Right lung (tissue), 10 donors: ENCODE measurements at places on chromosomes 7 and 10. TPM values are rescaled to one million over a fixed set of nuclear protein-coding genes. Genes with fewer than 3 reads are reported as not detected.

- DNase-seq: no peak
Measured at GRCh38 chr10:70493660-70494234, 15.2 kb downstream of the PALD1 start.

DNA sequence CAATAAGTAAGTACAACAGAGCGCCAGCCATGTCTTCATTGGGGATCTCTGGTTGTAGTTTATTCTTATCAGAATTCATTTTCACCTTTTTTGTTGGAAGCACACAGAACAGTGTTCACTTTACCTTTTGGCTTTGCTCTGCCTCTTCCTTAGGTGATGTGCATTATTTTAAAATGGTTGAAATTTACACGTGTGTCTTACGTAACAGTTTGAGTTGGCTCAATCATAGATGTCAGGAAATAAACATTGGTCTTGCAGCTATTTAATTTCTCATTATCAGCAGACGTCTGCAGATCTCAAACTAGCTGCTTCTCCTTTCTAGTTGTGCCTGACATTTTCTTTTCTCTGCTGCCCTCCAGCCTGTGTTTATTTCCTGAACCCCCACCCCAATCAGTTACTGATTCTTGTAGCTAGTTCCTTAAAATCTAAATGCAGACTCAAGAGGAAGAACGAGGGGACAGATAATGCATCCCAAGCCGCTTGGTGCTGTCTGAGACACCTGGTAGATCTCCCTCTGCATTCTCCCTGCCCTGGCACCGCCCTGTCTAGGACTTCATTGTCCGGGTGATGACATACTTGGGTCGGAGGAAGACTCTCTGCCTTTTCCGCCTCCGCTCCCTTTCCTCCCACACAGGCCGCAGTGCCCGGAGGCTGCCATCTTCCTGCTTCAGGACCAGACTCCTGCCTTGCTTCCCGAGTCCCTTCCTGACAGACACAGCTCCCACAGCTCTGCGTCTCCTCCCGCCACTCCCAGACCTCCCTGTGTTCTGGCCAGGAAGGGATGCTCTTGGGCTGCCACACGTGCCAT lies 108.2 kb downstream of the ANKRD61 start:
- no peak for DNase-seq

- DNase-seq: peak; percentile 37
Measured at GRCh38 chr10:34723750-34724149, 91.3 kb downstream of the PARD3 start.

DNA sequence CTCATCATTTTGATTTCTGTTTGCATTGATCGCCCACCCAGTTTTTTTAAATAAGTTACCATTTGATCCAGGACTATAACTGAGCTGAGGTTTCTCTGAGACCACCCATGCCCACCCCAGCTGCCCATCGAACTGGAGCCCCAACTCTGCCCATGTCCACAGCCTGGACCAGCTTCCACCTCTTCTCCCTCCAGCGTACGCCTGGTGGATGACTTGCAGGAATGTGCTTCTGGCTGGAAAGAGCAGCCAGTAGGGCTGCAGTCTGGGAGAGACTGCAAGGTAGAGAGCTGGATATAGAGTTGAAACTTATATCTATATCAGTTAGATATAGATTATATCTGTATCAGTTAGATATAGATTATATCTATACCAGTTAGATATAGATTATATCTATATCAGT lies 25.8 kb upstream of the LRRC18 start:
- DNase-seq: no peak

DNA sequence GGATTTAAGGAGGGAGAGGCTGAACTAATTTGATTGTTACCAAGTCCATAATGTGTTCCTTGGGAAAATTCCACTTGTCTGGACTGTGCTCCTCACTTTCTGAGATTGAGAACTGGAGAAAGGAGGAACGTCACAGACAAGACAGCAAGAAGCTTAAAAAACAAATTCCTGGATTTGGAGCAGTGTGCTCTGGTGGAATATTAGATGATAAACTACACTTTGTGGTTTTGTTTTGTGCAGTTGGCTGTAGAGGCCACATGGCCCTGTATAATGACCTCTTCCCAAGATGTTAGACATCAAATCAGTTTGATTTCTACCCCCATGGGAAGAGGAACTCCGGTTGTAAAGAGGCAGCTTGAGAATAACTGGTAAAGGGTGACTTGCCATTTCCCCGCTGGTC lies 421.3 kb upstream of the GALNT17 start:
- no peak for DNase-seq

DNA sequence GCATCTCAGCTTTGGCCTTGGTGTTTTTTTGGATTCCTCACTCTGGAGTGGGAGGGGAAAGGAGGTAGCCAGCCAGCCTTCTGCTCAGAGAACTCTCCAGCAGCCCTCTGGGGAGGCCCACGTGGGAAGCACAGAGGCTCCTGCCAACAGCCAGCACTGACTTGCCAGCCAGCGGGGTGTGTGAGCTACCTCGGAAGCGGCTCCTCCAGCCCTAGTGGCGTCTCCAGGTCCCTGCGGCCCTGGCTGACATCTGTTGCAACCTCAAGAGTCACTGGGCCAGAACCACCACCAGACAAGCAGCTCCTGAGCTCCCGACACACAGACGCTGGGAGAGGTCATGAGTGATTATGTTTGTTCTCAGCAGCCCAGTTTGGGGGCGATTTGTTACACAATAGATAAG lies 180.2 kb upstream of the FZD8 start:
- peak; percentile 28 for DNase-seq

DNA sequence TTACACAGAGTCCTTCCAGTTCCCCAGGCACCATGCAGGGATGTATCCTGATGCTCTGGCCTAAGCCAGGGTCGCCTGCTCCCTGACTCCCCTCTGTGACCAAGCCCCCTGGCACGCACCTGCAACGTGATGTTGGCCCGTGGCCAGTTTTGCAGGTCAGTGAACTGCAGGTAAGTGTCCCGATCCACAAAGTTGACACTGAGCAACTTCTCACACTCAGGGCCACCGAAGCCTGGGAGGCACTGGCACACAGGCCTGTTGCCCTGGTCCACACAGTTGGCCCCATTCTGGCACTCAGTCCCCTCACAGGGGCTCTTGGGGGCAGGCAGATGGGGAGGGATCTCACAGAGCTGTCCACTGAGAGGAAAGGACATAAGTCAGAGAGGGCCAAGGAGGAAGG lies 174.3 kb downstream of the LCOR start:
- DNase-seq: no peak

DNA sequence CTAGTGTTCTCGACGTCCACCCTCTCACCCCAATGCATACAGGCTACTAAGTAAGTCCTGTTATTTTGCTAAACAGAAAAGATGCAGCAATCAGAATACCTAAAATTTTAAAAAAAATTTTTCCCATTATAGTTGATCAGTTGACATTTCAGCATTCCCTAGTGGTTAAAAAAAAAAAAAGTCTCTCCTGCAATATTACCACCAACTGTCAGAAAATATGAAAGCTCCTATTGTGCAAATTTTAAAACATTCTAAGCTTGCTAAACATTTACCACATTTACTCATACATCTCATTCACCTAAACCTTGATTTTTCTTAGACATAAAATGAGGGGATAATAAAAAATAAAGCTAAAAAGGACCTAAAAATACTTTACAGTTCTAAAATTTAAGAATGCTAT lies 165.6 kb downstream of the AVL9 start:
- DNase-seq: no peak

DNA sequence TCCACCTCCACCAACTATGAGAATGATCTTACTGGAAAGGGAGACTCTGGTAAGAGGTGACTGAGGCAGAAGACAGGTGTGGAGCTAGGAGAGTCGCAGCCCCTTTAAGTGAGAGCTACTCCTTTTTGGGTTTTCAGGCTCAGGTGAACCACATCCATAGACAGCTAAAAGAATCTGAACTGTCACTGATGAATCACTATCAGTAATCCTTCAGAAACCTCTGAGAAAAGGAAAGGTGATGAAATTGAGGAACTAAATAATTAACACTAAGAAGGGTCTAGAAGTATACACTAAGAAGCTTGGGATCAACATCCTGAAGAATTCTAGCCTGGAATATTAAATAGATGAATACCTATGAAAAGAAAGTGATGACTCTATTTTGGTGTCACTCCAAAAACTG lies 83.0 kb downstream of the SORBS1 start:
- no peak for DNase-seq

- DNase-seq: no peak
Measured at GRCh38 chr7:36006636-36007229, 146.3 kb upstream of the EEPD1 start.

DNA sequence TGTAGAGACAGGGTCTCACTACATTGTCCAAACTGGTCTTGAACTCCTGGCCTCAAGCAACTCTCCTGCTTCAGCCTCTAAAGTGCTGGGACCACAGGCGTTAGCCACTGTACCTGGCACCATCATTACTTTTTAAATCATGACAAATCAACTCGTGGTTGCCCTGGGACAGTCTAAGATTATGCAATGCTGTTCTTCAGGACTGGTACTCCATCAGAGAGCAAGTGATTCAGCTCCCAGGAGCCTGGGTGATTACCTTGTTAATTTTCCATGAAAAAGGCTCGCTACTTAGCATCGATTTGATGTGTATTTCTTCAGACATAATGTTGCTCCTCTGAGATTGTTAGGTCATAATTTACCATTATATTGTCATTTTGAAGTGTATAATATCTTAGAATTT lies 158.9 kb upstream of the STEAP4 start:
- no peak for DNase-seq

DNA sequence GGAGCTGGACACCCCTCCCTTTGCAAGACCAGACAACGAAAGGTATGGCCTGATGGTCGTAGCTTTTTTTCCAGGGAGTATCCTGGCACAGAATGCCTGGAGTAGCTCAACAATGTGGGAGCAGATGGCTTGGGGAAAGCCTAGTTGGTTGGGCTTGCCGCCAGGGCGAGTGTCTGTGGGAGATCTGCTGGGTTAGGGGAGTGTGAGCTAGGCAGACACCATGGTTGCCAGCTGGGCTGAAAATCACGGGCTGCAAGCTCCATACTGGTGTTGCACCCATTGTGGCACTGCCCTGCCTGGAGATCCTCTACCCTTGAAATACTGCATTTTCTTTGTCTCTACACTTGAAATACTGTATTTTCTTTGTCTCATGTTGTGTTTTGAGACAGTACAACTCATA lies 538.3 kb downstream of the PCDH15 start:
- no peak for DNase-seq

DNA sequence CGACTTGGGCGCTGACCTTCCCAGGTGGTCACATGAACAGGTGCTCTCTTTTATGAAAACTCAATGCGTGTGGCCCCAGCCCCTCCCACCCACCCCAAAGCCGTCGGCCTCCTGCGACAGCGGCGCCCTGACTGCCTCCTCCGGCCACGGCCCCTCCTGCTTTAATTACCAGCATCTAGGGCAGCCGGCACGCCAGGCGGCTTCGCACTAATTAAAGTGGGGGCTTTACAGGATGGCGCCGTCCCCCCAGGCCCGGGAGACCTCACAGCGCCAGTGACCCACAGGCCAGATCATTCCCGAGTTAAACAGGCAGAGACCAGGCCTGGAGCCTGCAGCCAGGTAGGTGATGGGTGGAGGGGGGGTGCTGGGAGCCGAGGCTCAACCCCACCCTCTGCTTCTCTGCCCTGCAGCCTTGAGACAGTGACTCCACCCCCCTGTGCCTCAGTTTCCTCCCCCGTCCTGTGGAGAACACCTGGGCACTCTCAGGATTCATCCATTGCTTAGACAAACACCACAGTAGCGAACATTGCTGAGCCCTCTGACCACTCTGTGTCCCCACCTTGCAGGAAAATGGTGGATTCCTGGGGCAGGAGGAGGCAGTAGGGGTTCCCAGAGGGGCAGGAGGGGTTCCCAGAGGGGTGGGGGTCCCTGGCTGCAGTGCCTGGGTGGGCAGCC lies 100.8 kb downstream of the MICALL2 start:
- no peak for DNase-seq

- DNase-seq: no peak
Measured at GRCh38 chr10:74816824-74817498, 9.4 kb upstream of the KAT6B start.

- no peak for DNase-seq
Measured at GRCh38 chr7:45889367-45890067, 1.2 kb downstream of the IGFBP1 start.

- no peak for DNase-seq
Measured at GRCh38 chr10:70053218-70053840, 683 bp downstream of the MACROH2A2 start.

GRCh38 chr10:61024856-61025201 lies 80.8 kb upstream of the RHOBTB1 start:
- DNase-seq: no peak

DNA sequence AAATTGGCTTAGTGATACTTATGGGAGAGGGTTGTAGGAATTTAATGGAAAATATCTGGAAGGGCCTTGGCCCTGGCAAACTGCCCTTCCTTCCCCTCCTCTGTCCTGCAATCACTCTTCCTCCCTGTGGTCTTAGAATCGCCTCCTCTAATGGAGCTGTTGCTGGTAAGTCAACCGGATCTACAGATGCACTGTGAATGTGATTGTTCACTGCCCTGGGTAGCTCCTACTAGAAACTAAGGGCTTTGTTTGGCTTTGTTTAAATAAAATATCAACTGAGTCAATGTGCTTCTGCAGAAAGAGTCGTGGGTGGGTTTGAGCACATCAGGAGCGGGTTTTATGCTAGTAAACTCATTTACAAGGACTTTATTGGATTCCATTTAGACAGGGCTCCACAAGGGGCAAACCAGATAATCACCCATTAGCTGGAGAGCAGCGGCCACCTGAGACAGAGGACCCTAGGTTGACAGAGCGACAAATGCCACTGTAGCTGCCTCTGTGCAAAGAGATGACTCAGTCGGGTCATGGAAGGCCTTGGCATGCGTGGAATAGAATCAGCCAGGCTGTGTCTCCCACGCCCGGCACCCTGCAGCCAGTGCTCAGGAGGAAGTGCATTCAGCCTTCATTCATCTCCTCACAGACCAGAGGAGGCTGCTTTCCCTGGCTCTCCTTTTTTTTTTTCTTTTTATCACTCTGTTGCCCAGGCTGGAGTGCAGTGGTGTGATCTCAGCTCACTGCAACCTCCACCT lies 97.9 kb downstream of the GAD2 start:
- no peak for DNase-seq

- no peak for DNase-seq
Measured at GRCh38 chr7:122352454-122352853, 47.9 kb upstream of the FEZF1 start.

DNA sequence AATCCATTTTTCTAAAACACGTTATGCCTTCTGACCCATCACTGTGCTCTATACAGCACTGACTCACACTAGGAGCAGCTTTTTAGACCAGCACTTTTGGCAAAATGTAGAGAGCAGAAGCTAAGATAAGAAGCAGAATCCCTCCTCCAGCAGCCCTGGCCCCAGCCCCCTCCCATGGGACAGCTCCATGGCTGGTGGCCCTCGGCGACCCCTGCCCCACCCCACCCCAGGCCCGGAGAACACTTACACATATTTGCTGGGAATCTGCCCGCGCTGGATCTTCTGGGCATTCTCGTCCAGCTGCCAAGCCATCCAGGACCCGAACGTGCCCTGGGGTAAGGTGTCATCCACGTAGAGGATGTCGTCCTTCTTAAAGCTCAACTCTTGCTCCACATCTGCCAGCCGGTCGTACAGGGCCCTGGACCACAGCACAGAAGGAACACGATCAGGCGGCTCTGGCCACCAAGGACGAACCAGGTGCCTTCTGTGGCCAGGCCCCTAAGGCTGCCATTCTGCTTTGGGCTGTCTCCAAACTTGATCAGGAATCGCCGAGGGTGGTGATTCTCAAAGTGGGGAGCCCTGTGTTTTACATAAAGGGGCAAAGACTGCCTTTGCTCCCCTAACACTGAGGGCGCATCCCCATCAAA lies 119.9 kb downstream of the DLG5 start:
- DNase-seq: no peak

The CDK1 gene
- 57.7 TPM for polyA plus RNA-seq

The ZNF138 gene
- polyA plus RNA-seq: 19.8 TPM

The SPDYE6 gene
- 8.6 TPM for polyA plus RNA-seq

The SYNPO2L gene
- polyA plus RNA-seq: 1.6 TPM

The CCL24 gene
- 0.55 TPM for polyA plus RNA-seq
